T-helper 1 cell (primary cell): ENCODE measurements at places on chromosomes 6 and 20.

DNA sequence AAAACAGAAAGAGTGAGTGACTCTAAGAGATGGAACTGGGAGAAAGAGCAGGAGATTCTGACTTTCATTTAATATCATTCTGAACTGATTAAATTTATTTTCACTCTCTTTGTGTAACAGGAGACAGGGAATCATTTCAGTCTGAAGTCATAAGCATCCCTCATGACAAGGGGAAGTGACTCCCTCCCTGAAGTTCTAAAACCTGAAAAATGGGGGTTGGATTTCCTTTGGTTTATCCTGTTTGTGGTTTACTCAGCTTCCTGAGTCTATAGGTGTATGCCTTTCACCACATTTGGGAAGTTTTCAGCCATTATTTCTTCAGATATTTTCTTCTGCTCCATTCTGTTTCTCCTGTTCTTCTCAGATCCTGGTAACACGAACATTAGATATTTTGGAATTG is 3.4 kb upstream of the FKBP1A start:
- DNase-seq, result no peak

DNA sequence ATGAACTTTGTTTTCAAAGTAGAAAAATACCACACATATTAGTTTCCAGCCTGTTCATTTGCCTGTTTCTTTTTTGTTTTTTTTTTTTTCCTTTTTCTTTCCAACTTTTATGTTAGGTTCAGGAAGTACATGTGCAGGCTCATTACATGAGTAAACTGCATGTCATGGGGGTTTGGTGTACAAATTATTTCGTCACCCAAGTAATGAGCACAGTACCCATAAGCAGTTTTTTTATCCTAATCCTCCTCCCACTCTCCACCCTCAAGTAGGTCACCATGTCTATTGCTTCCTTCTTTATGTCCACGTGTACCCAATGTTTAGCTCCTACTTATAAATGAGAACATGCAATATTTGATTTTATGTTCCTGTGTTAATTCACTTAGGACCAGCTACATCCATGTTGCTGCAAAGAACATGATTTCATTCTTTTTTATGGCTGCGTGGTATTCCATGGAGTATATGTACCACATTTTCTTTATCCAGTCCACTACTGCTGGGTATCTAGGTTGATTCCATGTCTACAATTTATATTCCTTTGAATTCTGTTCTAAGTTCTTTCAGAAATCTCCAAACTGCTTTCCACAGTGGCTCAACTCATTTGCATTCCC is 31.8 kb downstream of the SNX14 start:
- DNase-seq, result no peak

DNA sequence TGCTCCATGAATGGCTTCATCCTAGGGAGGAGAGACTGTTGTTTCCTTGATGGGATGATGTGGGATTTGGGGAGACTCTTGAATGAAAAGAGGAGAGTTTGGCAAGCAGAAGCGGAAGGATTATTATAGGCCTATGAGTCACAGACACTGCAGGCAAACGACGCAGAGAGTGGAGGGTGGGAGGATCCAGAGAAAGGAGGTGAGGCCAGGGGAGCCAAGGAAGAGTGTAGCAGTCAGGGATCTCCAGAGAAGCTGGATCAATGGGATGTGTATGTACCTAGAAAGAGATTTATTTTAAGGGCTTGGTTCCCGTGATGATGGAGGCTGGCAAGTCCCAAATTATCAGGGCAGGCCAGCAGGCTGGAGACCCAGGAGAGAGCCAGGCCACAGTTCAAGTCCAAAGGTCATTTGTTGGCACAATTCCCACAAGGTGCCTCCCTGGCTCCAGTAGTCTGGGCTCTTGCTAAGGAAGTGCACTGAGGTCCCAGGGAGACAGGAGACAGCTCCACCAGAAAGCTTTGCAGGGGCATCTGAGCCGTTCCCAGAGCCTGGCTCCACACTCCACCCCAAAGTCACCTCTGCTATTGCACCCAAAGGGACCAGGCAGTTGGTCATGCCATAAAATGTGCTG is 76.0 kb downstream of the ADTRP start:
- no peak for DNase-seq

GRCh38 chr6:162722226-162722625 is 5.3 kb downstream of the PRKN start:
- DNase-seq, result no peak

GRCh38 chr6:144360401-144360800 is 75.3 kb downstream of the UTRN start:
- no peak for DNase-seq

GRCh38 chr6:74731931-74732330 is 473.9 kb downstream of the COL12A1 start:
- no peak for DNase-seq

- DNase-seq, result no peak
Observed at GRCh38 chr6:4756247-4756646, 20.0 kb upstream of the CDYL start.

DNA sequence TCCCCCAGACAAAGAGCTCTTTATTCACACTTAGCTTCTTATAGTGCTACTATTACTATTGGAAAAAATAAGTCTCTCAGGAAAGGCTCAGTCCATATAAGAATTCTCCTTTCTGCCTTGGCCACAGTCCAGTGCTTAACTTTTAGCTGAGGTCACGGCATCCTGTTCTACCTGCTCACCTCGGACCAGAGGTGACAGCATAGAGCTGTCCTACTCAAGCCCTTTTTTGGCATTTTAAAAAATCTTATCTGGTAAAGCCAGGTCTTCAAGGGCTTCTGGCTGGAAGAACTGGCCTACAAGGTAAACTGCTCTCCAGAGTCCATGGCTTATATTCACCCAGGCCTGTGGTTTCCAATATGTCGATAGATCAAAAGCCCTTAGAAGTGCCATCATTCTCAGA is 109.7 kb downstream of the RCAN2 start:
- no peak for DNase-seq

GRCh38 chr20:24469894-24470745 is 691 bp downstream of the SYNDIG1 start:
- no peak for DNase-seq

DNA sequence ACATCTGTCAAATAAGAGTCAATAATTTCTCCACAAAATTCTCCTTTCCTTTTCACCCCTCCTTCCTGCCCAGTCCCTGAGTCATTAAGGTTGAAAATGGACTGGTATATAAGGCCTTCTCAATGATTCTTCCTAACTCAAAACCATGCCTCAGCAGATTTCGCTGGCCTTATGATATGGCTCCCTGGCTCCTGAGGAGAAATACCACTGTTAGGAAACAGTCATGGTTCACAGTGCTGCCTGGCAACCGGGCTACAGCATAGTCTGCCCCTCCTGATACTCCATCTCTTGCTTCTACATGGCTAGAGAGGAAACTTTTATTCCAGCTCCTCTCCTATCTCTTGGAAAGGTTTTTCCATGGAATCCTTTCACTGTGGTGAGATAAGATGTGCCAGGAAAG is 4.7 kb downstream of the UBE2J1 start:
- DNase-seq, result no peak

DNA sequence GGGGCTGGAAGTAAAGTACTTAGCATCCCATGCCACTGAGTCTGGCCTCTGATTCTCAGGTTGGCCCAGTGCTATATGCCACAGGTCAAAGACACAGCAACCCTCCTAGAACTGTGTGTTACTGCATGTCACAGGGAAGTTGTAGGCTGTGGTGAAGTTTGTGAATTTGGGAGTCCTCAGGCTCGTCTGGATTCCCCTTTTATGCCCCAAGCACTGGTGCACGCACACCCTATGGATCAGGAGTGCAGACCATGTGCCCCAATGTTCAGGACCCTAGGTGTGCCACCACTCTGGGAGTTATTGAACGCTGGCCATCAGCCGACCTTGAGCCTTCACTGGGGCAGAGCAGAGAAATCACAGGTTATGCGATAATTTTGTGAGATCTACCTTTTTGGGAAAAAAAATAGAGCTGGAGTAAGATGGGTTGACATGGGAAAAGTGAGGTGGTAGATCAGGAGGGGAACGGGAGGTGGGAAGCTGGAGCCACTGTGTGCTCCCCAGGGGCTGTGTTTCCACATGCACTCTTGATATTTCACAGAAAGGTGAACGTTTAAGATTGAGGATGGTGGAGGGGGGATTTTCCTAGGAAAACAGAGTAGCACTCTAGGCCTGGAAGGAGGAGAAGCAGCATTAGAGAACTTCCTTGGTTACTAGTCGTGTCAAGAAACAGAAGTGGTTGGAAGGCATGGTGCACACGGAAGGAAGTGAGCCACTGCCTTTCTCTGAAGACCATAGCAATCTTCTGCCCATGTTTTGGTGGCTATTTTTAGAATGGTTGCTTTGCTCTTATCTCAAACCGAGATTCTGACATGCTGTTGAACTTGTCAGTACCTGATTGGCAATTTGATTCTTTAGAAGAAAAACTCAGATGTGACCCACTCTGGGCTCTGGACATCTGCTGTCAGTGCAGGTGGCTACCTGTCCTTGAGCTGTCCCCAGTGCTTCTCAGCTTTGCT is 44.1 kb downstream of the DUSP22 start:
- no peak for DNase-seq

DNA sequence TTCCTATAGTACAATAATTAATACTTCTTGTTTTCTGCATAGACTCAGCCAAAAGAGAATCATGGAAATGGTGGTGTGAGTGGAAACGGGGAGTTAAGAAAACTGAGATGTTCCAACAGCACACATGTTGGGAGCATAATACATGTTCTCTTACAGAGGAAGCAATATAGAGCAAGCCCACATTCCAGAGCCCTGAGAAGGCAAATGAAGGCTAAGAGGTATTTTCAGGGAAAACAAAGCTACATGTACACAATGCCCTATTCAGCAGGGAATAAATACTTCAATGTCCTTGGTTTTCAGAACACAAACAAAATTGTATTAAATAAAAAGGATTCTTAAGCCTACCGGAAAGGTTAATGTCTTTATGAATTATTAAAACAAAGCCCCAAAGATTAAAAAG is 35.1 kb upstream of the SMIM8 start:
- no peak for DNase-seq

- no peak for DNase-seq
Observed at GRCh38 chr6:15987569-15987968, 141.3 kb upstream of the MYLIP start.

- no peak for DNase-seq
Observed at GRCh38 chr6:31775184-31775583, 1.9 kb downstream of the VWA7 start.

DNA sequence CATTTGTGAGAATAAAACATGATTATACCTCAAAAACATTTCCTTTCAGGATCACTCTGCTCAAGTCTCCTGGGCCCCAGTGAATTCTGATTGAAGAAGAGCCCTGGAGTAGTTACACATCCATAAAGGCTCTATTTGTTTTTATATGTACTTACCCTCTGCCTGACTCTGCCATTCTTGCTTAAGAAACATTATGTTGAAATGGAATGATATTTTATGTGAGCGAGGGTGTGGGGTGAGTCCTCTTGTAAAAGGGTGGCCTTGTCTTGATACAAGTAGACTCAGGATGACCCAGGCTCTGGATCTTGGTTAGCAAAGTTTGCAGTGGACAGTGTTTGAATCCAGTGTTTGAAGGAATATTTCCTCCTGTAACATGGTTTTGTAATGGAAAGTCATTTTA is 215.4 kb upstream of the PREP start:
- DNase-seq, result no peak

- DNase-seq, result peak; percentile 64
Observed at GRCh38 chr6:37175332-37176267, 5.6 kb downstream of the PIM1 start.

- DNase-seq, result no peak
Observed at GRCh38 chr6:101163611-101164010, 229.9 kb upstream of the GRIK2 start.

GRCh38 chr6:44297063-44298038 is 15.8 kb downstream of the AARS2 start:
- no peak for DNase-seq

DNA sequence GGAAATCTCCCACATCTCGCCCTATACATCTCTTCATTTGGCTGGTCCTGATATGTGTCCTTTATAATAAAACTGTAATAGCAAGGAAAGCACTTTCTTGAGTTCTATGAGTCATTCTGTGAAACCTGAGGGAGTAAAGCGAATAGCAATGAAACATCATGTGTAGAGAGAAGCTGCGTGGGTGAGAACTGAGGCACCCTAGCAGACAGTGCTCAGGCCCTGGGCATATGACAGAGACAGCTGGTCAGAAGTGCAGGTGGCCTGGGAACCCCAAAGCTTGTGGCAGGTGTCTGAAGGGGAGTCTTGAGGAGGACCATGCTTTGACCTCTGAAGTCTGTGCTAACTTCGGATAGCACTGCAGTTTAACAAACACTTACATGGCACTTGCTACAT is 1.3 kb upstream of the BLOC1S5 start:
- no peak for DNase-seq

DNA sequence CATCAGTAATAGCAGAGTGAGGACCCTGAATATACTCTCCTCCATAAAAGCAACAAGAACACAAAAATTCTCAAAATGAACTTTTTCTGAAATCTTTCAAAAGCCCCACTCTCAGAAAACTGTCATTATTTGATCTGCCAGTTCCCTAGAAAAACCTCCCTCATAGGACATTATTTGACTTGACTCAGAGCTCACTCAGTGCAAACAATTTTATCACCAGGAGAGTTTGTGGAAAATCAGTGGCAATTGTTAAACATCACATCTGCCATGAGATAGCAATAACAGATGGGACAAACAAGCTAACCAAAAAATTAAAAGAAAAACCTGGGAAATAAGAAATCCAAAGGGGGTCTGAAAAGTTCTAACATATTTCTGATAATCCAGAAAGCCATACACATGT is 100.0 kb downstream of the ATG5 start:
- DNase-seq, result no peak

- no peak for DNase-seq
Observed at GRCh38 chr20:52610749-52611148, 361.4 kb upstream of the TSHZ2 start.

GRCh38 chr20:31843288-31843687 is 2.1 kb downstream of the FOXS1 start:
- no peak for DNase-seq

DNA sequence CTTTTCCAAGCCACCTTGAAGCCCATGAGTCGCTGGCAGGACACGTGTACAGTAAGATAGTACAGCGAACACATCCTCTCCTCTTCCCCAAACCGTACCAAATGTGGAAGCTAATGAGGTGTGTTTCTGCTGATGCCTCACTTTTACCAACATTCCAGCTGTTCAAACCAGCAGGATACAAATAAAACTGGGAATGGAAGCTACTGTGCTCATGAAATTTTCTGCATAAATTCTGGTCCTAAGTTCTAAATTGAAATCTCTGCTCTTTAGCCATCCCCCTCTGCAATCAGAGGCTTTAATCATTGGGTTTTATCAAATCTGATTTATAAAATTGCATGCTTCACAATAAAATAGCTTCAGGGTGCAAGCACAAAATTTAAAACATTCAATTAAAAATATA is 81.9 kb upstream of the RIN2 start:
- DNase-seq, result no peak

GRCh38 chr6:45696738-45697137 is 318.9 kb downstream of the CLIC5 start:
- no peak for DNase-seq

DNA sequence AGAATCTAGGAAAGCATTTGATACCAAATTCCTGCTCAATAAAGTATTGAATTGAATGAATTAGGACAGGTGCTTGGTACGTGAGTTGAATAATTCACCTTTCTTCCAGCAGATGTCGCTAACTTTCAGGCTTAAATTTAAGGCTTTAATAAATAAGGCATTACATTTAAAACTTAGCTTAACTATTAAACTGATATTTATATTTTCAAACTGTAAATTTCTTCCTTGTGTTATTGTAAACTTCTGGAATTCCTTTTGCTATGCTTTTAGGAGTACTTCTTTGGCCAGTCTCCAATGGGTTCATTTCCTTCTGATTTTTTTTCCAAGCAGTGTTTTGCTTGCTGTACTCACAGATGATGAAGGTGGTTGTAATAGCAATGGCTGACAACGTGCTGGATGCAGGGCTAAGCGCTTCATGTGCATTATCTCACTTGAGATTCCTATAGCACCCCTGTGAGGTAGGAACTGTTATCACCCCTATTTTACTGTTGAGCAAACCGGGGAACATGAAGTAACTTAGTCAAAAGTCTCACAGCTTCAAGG is 71.3 kb upstream of the SLC2A12 start:
- peak; percentile 23 for DNase-seq
